ENCODE measurements at places on chromosomes 6 and 20.

DNA sequence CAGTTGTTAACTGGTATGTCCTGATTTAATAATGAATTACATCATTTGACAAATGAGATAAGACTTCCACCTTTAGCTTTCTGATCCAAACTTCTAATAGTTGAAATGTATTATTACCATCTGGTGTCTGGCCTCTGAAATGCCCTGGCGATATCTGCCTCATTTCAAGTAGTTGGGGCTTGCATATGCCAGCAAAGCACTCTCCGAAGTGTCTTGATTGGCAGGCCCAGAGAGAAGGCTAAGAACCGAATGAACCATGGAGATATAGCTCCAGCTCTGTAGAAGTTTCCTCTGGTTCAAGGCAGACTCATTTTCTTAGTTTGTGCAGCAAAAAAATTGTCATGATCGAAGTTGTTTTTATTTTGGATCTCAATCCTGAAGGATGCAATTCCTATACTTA is 13.4 kb upstream of the HIVEP2 start:
- no peak for DNase-seq

DNA sequence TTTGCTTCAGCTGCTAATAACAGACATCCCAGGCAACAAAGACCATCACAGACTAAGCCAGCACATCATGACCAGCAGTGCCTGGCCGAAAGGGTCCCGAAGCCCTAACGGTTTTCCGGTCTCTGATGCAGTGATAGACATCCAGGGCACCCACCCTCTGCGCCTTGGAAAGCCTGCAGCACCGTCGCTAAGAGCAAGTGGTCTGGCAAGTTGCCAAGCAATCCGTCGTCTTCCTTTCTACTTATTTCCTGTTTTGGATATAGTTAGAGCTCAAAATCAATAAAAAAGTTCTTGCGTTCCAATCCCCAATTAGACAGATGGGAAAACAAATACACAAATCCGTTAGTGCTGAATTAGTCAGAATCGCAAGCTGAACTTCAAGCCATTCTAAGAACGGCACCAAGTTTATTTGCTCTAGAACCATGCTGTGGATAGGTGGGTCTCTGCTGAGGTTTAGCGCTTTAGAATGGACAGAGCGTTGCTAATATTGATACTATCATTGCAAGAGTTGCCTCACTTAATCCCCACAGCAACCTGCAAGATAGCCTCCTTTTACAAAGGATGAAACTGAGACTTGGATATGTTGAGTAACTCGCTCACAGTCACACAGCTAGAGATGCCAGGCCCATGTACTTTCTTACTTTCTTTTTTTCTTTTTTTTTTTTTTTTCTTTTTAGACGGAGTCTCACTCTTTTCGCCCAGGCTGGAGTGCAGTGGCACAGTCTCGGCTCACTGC is 163.3 kb upstream of the SNX9 start:
- DNase-seq, result no peak

- no peak for DNase-seq
Measured at GRCh38 chr6:7747901-7748504, 22.1 kb downstream of the BMP6 start.

DNA sequence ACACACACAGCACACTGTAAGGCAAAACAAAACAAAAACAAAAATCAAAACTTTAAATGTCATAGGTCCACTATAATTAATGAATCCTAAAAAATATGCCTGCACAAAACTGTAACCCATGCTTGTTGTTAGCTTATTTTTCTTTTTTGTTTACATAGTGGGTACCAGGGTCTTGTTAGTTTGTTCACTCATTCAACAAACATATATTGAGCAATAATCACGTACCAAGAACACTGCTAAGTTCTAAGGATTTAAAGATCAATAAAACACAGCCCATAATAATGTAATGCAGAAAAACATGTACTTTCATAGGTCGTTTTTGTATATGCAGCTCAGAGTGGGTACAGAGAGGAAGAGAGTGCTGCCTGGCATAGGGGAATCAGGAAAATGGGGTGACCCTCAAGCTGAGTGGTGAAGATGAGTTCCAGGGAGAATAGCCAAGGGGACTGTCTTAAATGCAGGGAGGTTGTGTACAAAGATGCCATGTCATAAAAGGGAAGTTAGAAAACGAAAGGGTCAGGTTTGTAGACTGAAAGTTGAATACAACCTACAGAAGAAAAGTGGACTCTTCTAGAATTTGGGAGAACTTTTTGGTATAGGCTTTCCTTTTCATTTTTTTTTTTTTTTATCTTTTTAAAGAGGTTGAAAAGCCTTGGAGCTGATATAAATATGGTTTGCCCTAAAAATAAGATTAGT is 113.3 kb upstream of the TBX18 start:
- DNase-seq, result no peak

DNA sequence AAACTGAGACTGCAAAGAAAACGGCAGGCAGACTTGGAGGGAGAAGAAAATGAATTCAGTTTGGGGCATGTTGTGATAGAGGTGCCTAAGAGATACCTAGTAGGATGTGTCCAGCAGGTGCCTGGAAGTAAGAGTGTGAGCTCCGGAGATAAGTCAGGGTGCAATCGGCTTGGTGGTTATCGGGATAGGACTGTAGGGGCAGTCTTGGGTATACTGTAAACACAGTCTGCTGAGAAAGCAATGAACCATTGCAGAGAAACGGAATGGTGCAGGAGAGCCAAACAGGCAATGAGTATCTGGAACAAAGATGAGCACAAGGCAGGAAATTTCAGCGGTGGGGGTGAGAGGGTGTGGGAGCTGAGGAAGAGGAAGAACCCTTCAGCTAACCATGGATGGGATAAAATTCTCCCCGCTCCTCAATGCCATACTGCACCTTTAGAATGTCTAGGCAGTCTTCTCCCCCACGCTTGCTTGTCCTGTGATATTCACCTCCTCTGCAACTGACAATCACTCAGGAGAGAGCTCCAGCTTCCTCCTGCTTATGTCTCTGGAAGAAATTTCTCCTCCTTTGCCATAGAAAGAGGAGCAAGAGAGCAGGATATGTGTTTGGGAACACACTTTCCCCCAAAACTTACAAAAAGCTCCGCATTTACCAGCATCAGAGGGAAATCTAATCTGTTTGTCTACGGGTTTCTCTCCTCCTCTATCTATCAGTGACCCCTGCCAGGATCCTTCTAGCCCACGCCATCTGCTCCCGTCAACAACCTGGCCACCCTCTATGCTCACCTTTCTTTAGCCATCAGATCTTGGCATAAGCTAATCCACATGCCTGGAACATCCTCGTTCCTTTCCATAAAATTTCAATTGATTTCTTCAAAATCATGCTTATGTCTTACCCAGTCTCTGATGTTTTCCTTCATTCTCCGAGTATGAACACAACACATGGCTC is 381.7 kb upstream of the JARID2 start:
- DNase-seq, result no peak

GRCh38 chr20:3235666-3236324 is 3.2 kb downstream of the SLC4A11 start:
- no peak for DNase-seq
